Myocyte (in vitro differentiated cells): ENCODE measurements at places on chromosomes 12 and 14.

GRCh38 chr12:119624966-119625365 is 31.4 kb downstream of the TMEM233 start:
- DNase-seq = peak; percentile 73

DNA sequence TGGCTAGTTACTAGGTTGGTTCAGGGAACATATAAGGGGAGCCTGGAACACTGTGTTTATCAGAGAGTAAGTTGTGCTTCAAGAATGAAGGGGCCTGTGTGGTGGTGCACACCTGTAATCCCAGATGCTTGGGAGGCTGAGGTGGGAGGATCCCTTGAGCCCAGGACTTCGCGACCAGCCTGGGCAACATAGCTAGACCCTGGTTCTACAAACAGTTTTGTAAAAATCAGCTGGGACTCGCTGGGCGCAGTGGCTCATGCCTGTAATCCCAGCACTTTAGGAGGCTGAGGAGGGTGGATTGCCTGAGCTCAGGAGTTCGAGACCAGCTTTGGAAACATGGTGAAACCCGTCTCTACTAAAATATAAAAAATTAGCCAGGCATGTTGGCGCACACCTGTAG is 42.1 kb upstream of the GPR132 start:
- DNase-seq = no peak

DNA sequence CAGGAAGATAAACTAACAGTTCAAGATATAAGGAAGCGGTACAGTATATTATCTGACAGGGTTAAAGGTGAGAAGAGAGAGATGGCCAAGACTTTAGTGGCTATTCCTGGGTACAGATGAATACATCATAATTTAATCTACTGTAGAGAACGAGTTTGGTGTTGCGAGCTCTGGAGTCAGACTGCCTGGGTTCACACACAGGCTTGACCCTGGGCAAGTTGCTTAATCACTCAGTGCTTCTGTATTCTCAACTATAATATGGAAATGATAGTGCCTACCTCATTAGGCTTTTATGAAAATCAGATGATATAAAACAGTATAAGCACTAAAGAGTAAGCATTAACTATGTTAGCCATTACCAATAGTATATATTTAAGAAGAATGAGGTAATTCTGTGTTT is 3.5 kb downstream of the PPM1H start:
- no peak for DNase-seq

- DNase-seq = peak; percentile 97
Measured at GRCh38 chr14:85415015-85415712, 114.8 kb upstream of the FLRT2 start.

DNA sequence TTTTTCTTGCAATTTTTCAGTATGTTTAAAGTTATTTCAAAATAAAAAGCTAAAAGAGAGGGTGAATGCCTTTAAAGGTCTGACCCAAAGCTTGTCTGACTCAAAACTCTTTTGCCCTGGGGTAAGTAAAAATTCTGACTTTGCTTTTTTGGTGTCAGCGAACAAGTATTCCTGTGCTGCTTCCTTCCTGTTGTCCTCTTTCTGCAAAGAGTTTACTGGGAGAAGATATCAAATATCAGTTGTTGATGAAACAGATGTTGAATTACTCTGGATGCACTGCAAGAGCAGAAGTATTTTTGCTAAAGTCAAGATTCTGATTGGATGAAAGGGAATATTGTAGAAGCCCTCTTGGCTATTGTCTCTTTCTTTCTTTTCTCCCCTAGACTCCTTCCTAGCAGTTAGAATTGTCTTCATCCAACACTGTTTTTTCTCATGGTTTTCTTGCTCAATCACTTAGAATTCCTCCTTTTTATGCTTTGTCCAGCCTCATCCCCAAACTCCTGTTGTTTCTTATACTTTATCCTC is 62.0 kb downstream of the DACT1 start:
- no peak for DNase-seq

DNA sequence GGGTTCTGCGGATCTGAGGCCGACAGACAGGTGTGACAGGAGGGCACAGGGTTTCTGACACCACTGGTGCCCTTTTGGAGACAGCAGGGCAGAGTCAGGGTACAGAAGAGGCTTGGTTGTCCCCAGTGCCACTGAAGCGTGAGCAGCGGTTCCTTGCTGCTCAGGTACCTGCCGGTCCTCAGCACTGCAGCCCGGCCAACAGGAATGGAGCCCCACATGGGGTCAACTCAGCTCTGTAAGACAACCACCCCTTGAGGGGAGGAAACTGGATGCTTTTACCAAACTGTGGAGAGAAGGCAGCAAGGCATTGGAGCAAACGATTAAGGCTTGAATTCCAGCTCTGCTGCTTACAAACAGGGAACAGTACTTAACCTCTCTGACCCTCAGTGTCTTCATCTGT is 246.4 kb upstream of the NOS1 start:
- no peak for DNase-seq

DNA sequence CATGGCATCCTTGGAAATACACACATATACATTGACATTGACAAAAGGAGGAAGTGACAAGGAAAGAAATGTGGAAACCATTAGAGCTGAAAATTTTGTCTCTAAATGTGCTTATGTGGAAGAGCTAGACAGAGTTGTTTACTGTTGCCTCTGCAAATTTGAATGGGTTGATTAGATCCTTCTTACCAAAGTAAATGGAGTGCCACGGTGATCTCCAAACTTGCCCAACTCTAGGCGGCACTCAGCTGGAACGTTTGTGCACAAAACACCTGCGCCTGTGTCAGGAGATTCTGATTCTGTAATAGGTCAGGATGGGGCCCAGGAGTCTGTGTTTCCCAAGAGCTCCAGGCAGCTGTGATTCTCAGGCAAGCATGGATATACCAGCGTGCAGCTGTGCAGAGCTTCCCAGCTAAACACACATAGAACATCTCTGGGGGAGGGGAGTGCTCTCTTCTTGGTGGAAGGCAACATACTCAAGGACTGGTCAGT is 77.8 kb upstream of the BDKRB2 start:
- no peak for DNase-seq

- no peak for DNase-seq
Measured at GRCh38 chr12:59911516-59911915, 315.7 kb downstream of the SLC16A7 start.

DNA sequence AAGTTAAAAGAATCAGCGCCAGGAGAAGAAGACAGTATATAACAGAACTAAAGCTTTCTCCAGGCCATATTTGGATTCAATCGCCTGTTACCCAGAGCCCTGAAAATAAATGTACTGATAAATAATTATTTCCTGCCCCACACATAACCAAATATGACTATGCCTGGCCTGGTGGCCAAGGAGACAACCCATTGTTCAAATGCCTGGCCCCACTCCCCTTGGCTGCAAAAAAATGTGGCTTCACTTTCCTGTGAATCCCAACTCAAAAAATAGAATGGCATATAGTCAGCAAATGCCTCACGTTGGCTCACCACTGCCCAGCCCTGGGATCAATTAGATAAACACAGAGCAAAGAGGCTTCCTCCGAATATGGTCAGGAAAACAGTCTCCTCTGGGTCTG is 472.1 kb downstream of the BCL11B start:
- DNase-seq = no peak

- no peak for DNase-seq
Measured at GRCh38 chr14:65297744-65298143, 114.8 kb upstream of the FUT8 start.

- peak; percentile 29 for DNase-seq
Measured at GRCh38 chr12:2844786-2845185, 10.0 kb upstream of the NRIP2 start.

GRCh38 chr12:130932061-130932930 is 21.4 kb upstream of the ADGRD1 start:
- DNase-seq = no peak

- DNase-seq = no peak
Measured at GRCh38 chr14:55387121-55387520, 24.5 kb downstream of the ATG14 start.

- no peak for DNase-seq
Measured at GRCh38 chr14:104313674-104314073, 175.3 kb downstream of the KIF26A start.

- DNase-seq = no peak
Measured at GRCh38 chr12:1811281-1811947, 9.0 kb upstream of the LRTM2 start.

DNA sequence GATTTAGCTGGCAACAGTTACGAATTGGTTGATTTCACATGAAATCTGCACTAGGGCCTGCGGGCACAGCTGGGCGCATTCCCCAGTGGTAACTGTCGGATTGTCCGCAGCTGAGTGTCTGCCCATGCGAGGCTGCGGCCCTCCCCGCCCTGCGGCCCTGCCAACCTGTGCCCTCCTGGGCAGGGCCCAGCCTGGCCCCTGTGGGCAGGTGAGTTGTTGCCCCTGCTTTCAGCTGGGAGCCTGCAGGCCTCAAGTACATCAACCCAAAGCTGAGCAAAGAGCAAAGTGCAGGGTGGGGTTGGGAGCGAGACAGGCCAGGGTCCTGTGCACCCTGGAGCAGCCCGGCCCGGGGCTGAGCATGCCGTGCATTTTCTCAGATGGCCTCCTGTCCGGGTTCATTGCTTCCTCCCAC is 89.1 kb downstream of the ADGRD1 start:
- no peak for DNase-seq

- peak; percentile 20 for DNase-seq
Measured at GRCh38 chr14:88983755-88984154, 159.3 kb downstream of the TTC8 start.

DNA sequence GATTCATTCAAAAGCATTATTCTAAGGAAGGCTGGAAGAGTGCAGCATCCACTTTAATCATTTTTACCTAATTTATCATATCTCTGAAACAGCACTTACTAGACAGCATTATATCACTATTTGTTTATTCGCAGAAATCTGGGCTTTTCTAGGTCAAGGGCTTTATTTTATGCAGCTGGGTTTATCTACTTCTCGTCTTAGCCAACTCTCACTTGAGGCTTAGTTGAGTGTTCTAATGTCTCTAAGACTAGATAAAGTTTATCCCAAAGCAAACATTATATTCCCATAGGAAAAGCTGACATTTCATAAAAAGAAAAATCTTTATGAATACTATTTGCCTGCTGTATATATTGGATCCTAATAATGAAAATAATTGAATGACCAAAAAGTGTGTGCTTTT is 720.8 kb upstream of the FLRT2 start:
- DNase-seq = no peak

DNA sequence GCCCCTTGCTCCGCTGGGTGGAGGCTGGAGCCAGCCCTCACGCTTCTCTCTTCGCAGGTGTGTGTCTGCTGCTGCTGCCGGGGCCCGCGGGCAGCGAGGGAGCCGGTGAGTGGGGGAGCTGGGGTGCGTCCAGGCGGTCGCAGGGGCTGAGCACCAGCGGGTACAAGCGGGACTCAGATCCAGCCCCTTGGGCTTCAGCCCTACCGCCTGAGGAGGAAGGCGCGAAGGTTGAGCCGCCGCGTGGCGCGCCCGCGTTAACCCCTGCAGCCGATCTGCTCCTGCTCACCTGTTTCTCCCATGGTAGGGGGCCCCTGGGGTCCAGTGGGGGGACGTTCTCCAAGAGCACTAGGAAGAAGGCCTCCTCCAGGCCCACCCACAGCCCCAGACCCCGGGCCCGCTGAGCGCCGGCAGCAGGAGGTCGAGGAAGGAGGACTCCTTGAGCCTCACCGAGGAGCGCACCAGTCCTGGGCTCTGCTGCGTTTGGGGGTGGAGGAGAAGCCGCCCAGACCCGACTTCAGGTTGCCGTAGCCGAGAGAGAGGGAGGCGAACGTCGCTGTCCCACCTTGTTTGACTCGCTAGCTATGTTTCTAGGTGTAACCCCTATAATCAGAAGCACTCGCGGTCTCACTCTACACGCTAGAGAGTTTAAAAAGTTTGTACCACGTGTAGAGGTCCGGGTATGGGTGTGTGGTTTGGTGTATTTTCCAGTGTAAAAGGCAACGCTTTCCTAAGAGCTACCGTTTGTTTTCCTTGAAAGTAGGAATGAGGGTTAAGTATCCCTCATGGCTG is 834 bp downstream of the COCH start:
- DNase-seq = no peak

GRCh38 chr12:62135553-62136200 is 124.5 kb upstream of the USP15 start:
- no peak for DNase-seq

DNA sequence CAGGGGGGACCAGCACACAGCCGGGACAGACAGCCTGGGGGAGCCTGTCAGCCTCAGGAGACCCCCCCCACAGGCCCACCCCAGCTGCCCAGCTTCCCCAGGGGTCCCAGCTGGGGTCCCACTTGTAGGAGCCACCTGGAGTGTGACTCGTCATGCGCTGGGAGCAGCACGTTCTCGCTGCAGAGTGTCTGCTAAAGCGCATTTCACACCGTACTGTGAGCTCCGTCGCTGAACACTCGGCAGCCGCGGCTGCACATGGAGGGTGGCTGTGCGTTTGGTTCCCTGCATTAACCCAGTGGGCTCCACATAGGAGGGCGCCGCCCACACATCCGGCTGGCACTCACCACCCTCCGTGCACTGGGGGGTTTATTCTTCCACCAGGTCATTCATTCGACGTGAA is 56.7 kb downstream of the FBRSL1 start:
- no peak for DNase-seq

GRCh38 chr12:129961091-129961490 is 57.3 kb upstream of the TMEM132D start:
- no peak for DNase-seq

GRCh38 chr12:3020399-3020798 is 56.8 kb upstream of the TSPAN9 start:
- DNase-seq = no peak

GRCh38 chr14:21525571-21525961 is 580 bp downstream of the SALL2 start:
- DNase-seq = no peak

GRCh38 chr12:116277467-116278278 is at the start of gene MED13L:
TSS of gene MED13L (minus strand) at chr12:116277693. CDS start at chr12:116277131, 562 bp downstream.
- DNase-seq = peak; percentile 88

DNA sequence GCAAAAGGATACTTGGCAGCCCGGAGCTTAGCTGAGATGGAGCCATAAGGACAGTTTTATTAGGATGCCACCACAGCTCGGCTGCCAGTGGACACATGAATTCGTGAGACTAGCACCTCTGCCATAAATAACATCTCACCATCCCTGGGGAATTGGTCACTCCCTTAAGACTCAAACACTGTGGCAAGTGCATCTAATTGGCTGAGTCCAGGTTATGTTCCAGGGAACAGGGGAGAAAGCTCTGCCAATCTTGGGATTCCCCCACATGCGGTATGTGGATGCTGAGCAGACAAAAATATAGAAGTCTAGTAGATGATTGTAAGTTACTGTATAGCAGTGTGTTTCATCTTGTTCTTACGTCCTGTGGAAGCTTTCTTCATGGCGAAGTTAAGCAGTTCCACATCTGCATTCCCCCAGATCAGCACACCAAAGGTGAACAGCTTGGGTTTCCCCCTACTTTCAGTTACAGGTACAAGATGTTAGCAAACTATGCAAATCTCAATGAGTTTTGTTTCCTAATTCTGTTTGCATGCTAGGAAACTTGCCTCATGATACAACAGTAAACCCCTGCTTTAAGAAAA is 131.1 kb downstream of the ETV6 start:
- DNase-seq = peak; percentile 57

- peak; percentile 21 for DNase-seq
Measured at GRCh38 chr12:90945070-90945649, 9.8 kb downstream of the CCER1 start.
